ENCODE measurements at places on chromosomes 3 and 15.

DNA sequence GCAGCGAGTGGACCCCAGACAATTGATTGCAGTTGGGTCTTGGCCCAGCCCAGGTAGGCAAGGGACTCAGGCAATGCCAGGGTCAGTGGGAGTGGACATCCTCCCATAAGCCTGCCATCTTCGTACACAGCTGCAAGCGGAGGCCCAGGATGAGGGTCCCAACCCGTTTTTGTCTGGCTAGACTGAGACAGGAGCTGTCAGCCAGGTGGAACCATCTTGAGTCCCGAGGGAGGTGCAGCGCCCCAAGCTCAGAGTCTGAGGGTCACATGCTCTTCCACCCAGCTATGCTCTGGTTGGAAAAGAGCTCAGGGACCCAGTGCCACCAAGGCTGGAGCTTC is 22.6 kb upstream of the IP6K2 start:
- DNase-seq, result no peak

- DNase-seq, result no peak
Measured at GRCh38 chr3:134364936-134365765, 9.1 kb downstream of the AMOTL2 start.

DNA sequence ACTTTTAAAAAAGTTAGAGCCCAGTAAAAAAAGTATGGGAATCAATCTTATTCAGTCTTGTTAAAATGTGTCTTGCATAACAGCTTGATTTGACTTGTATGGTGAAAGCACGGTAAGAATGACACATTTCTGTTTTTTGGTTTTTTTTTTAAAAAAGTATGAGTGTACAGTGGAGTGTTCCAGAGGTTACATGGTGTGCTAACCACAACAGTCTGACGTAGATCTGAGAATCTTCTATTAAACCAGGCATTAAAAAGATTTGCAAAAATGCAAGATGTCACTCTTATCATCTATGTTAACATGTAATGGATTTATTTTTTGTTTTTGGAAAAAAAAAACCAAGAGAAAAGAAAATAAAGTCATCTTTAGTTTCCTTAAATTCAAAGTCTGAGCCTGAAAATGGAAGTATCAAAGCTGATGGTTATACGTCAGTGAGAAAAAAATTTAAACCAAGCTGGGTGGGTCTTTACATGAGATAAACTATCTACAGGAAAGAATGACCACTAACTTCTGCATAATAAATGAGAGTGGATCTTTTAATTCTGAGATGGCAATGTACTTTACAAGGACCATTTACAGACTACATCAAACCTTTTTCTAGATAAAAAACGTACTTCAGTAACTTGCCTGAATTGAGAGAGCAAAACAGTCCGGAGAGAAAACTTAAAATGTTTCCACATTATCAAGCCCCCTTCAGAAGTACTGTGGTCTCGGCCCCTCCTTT is 1.6 kb downstream of the GABPB1 start:
- no peak for DNase-seq

GRCh38 chr15:34647569-34648293 is 64.3 kb upstream of the GOLGA8B start:
- no peak for DNase-seq

GRCh38 chr3:129051871-129052340 is 8.7 kb upstream of the GP9 start:
- no peak for DNase-seq

GRCh38 chr3:42906070-42906847 is at the start of gene ZNF662:
Gene ZNF662, plus strand, starts transcription at chr3:42906142. Its CDS starts 1,973 bp downstream, at chr3:42908115.
- DNase-seq, result peak; percentile 65

GRCh38 chr3:45127130-45127822 is 18.9 kb downstream of the CDCP1 start:
- DNase-seq, result no peak

Data from stimulated activated naive CD8-positive, alpha-beta T cell treated with anti-CD3 and anti-CD28 coated beads, Interleukin-15, amount 100 ng/mL, for 72 hours (primary cell).